Mucosa of descending colon (tissue), 3 donors: ENCODE measurements at places on chromosomes 3 and 15.

- no peak for DNase-seq
Measured at GRCh38 chr15:75456710-75457109, 5.2 kb upstream of the SIN3A start.

- DNase-seq = peak; percentile 60
Measured at GRCh38 chr3:11059090-11059798, 66.7 kb downstream of the SLC6A1 start.

DNA sequence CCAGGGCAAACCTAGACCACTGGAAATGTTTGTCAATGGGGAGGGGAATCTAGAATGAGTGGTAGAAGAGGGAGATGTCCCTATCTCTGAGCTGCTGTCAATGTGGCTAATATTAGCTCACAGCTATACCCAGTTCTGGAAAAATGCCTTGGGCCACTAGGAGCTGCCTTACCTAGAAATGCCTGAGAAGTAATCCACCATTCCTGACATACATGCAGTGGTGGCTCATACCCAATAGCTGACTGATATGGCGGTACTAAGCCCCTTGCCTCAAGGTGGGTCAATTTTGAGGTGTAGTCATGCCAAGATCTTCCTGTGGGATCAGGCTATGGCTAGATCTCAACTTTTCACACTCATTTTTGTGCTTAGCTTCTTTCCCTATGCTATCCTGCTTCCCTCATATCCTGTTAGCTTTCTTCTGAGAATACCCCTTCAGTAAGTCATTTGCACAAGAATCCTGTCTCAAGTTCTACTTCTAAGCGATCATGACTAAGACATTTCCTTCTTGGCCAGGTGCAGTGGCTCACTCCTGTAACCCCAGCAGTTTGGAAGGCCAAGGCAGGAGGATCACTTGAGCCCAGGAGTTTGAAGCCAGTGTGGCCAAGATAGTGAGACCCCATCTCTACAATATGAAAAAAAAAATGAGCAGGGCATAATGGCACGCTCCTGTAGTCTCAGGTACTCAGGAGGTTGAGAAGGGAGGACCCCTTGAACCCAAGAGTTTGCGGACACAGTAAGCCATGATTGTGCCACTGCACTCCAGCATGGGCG lies 49.1 kb upstream of the RFX7 start:
- no peak for DNase-seq

DNA sequence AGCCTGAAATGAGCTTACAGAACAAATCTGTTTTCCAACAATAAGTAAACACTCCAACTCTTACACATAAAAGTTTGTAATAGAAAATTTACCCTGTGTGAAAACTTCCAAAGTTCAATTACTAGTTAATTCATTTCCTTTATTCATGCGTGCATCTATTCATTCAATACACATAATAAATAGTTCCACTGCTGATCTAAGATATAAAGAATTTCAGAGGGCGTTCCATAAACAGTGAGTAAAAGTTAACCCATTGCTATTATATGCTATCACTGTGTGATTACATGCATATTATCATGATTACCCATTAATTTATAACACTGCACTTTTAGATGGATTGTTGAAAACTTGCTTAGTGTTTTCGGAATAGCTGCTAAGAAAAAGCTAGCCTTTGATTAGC lies 36.2 kb upstream of the CFAP20DC start:
- no peak for DNase-seq

- DNase-seq = no peak
Measured at GRCh38 chr3:140421884-140422283, 256.0 kb upstream of the TRIM42 start.

GRCh38 chr3:190811775-190812480 lies 50.6 kb downstream of the GMNC start:
- DNase-seq = no peak

DNA sequence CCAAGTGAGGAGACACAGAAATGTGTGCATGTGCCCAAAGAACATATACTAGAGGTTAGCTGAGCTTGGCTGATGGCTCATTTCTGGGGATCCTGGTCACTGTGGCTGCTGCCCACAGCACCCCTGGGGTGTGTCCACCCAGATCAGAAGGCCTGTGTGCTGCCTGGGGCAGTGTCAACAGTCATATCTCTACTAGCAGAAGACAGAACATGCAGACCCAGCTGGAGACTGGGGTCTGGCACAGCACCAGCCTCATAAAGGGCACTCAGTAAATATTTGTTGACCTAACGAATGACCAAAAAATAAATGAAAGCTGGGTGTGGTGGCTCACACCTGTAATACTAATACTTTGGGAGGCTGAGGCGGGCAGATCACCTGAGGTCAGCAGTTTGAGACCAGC lies 16.4 kb downstream of the CHRNA3 start:
- DNase-seq = no peak

DNA sequence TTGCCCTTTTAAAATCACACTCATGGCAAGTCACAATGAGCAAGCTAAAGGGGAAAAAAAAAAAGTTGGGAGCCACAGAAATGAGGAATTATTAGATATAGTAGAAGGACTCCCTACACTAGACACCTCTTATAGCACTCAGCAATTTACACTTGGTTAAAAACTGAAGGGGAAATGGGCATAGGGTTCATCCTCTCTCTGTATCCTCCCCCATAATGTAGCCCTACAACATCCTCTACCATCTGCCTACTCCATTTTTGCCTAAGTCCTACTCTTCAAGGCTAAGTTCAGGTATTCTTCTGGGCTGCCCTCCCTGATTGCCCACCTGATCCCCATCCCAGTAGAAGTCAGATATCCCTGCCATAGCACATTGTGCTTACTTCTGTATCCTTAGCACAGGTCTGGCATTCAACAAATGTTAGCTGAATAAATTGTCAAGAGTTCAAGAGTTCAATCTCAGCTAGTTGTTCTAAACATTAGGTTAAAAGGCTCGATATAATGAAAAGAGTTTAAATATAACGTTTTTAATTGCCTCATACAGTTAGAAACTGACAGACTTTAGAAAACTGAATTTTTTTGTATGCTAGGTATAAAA lies 14.5 kb downstream of the SETD2 start:
- DNase-seq = no peak

DNA sequence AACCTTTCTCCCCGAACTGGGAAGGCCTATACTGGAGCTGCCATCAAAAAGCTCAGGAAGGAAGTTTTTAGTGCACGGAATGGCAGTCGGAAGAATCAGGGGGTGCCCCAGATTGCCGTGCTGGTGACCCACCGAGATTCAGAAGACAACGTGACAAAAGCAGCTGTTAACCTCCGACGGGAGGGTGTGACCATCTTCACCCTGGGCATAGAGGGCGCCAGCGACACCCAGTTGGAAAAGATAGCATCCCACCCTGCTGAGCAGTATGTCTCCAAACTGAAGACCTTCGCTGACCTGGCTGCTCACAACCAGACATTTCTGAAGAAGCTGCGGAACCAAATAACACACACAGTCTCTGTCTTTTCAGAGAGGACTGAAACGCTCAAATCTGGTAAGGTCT lies 48.2 kb downstream of the COL6A6 start:
- DNase-seq = no peak

DNA sequence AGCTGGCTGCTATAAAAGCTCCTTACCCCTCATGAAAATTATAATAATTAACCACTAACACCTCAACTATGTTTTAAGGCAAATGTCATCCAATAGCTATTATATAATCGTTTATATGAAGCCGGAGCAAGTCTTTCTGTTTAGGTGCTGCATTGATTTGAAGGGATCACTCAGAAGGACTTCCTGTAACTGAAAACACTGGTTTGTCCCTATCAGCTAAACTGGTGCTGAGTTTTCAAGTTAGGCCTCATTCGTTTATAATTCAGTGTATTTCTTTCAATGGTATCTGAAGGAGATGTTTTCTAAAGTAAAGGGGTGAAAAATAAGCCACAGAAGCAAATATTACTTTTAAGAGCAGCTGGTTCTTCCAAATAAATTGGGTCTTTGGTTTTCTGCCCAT lies 14.2 kb downstream of the MEIS2 start:
- no peak for DNase-seq

DNA sequence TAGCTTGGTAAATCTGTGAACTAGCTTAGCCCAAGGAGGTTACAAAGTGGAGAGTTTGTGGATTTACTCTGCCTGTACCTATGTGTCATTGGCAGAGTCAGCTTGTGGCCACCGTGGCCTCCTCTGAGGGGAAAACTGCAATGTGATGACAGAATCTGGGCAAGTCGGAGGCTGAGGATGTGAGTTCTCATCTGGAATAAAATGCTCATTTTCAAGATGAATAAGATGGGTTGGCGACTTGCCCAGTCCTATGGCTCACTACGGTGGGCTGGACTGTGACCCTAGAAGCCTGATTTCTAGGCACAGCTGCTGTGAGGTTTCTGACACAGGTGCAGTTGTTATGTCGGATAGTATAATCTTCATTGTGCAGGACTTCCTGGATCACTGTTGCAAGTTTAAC lies 83.7 kb downstream of the ETV5 start:
- no peak for DNase-seq

DNA sequence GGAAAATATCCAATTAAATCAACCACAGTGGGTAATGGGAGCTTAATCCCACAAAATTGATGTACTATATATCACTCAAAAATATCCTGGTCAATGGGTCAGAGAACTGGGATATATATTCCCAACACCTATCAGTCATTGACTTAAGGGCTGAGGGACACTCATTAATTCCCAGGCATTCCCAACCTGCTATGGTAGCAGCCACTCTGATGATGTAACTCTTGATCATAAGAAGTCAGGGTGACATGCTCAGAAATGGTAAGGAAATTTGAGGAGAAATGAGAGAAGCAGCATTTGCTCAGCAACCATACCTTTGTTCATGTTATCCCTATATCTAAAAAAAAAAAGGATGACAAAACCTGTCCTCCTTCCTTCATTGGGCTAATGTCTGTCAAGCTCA lies 3.1 kb upstream of the PLOD2 start:
- DNase-seq = no peak

GRCh38 chr3:137769322-137770065 lies 5.4 kb downstream of the SOX14 start:
- DNase-seq = no peak
